Amygdala (tissue), 56 donors: ENCODE measurements at places on chromosomes 2 and 18.

DNA sequence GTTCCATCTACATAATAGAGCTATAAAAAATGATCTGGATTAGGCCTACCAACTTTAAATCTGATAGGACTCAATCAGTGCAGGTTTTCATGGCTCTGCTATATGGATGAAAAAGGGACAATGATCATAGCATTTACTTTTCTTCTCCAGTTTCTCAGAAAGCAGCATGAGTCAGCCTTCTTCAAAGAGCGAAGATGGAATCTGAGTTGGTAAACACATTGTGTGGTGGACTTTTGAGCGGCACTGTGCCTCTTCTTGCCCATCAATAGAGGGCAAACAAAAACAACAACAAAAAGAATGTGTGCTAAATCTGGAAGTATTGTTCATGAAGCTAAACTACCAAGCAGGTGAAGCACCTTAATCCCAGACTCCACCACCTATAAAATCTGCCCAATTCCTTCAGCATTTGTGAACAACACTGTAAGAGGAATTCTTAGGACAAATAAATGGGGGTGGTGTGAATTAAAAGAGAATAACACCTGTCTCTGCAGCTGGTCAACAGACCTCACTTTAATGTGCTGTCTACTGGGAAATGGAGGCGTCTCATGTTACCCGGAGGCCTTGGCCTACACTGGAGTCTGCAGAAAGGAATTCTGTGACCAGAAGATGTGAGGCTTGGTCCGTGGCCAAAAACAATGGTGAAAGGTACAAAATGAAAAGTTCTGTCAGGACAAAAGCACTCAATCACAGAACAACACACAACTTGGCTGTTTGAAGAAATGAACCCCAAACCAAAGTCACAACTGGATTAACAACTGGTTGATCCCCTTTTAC, 609.0 kb downstream of the IRS1 start:
- no peak for DNase-seq

- DNase-seq: no peak
Measured at GRCh38 chr2:238023608-238024007, 37.2 kb upstream of the SCLY start.

DNA sequence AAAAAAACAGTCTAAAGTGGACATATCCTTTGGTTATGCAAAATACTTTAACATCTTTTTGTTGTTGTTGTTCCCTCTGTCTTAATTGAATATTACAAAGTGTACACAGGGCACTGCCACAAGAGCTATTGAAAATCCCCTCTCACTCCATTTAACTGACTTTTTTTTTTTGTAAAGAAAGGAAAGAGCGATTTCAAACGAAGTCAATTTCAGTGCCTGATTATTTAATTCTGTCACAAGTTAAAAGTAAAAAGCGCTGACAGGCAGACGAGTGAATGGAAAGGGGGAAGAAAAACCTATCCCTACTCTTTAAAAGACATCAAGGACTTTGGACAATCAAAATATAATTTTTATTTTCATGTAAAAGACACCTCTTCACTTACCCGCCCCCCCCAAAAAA, 1.9 kb downstream of the FIGN start:
- DNase-seq: no peak

- no peak for DNase-seq
Measured at GRCh38 chr2:40418614-40419363, 33.1 kb downstream of the SLC8A1 start.

GRCh38 chr18:53093636-53094035, 753.6 kb downstream of the DCC start:
- DNase-seq: no peak

GRCh38 chr2:132645722-132646539, 24.1 kb downstream of the LYPD1 start:
- DNase-seq: no peak

- DNase-seq: no peak
Measured at GRCh38 chr2:148900350-148900837, 25.4 kb downstream of the KIF5C start.

GRCh38 chr2:147549054-147549453, 295.8 kb upstream of the ACVR2A start:
- DNase-seq: no peak

- no peak for DNase-seq
Measured at GRCh38 chr2:33412920-33413319, 63.5 kb upstream of the RASGRP3 start.

- no peak for DNase-seq
Measured at GRCh38 chr2:98245491-98245890, 100.8 kb upstream of the CNGA3 start.

GRCh38 chr18:58788971-58789875, 75.5 kb upstream of the ZNF532 start:
- DNase-seq: peak; percentile 17

GRCh38 chr2:204407204-204408014, 137.9 kb upstream of the PARD3B start:
- DNase-seq: no peak

GRCh38 chr18:30954262-30954661, 88.3 kb downstream of the DSC3 start:
- DNase-seq: no peak

DNA sequence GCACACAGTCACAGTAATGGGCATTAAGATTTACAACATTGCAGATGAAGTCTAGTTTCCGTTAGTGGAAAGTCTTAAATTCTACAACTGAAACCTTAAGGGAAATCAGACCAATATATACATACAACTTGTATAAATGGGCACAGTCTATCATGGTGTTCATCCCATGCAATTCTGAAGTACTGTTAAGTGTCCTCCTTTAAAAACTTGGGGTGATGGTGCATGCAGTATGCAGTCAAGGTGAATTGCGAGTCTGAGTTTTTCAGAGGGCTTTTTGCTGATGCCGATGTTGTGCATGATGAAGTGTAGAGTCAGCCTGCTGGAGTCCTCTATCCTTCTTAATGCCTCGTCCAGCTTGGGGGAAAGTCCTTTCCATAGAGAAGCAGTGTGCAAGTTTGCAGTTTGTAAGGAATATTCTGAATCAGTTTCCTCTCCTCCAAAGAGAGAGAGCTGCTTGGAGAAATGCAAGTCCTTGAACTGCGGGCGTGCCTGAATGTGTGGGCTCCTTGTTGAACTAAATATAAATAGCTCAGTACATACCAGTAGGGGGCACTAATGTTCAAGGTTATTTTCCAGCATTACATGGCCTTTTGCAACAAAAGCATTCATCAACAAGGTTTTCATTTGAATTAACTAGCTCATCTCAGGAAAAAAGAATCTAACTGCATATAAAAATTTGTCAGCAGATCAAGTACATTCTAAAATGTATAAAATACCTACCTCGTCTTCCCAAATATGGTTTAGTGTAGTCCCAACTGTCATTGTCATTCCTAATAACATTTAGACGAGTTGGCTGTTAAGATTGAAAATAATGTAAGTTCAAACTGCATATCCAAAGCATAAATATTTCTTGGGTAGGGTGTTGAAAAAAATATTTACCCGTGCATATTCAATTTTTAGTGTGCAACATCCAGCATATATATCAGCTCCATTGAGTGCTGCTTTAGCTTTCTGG, 21.3 kb downstream of the HNRNPLL start:
- DNase-seq: no peak

DNA sequence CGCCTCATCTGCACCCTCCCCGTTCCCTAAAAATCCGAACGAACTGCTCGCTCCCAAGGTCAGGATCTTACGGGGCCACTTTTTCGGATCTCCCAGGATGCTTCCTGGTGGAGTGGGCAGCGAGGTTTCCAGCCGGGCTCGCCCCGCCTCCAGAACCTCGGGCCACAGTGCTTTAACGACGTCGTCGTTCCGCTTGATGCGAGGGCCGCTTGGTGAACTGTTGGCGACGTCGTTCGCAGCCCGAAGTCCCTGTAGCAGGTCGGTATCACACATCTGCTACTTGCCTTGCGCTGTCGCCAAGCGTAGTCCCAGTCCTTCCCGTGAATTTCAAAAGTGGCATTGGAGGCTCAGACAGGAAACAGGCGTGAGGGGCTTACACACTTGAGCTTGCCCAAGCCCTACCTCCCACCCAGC, 15.3 kb downstream of the EVX2 start:
- no peak for DNase-seq

- DNase-seq: no peak
Measured at GRCh38 chr2:213316001-213316735, 31.9 kb downstream of the SPAG16 start.

- no peak for DNase-seq
Measured at GRCh38 chr2:30109856-30110255, 37.0 kb upstream of the YPEL5 start.

DNA sequence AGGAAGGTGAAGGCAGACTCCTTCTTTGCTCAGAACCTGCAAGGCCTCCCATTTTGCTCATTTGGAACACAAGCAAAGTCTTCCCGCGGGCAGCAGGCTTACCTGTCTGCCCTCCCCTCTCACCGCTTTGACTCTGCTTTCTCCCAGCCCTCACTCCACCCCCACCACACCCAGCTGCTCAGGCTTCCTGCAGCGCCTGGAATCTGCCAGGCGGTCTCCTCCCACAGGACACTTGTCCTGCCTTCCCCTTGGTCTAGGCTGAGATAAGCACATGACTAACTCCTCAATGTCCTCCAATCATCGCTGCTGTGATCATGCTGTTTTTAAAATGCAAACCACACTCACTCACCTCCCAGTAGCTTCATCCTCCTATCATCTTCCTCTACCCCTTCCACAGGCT, 430.0 kb downstream of the ZNF516 start:
- DNase-seq: no peak

GRCh38 chr18:79693561-79694205, 14.1 kb downstream of the CTDP1 start:
- DNase-seq: no peak

- DNase-seq: no peak
Measured at GRCh38 chr2:147628971-147629421, 215.8 kb upstream of the ACVR2A start.

- peak; percentile 45 for DNase-seq
Measured at GRCh38 chr18:62584241-62585120, 61.7 kb downstream of the ZCCHC2 start.

- no peak for DNase-seq
Measured at GRCh38 chr2:176284461-176285049, 15.3 kb downstream of the MTX2 start.

DNA sequence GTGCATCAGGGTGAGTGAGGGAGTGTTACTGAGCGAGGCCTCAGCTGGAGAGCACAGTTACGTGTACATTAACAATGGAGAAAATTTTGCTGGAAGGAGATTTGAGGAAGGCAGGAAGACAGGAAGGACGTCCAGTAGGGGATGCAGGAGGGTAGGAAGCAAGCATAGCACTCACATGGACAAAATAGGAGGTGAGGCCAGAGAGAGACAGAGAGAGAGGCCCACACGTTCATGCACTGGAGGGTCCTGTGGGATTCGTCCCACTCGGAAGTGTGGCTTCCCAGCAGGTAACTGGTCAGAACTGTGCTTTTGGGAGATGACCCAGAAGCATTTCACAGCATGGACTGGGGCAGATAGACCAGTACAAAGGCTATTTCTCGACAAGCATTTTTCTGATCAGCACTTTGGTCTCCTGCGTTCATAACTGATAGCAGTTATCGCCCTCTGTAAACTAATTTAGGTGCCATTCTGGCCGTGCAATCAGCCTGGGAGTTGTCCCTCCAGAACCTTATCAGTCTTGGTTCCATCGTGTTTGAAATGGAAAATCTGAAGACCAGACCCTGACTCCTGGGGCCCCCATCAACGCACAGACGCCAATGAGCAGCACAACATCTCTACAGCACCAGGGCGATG, 5.7 kb downstream of the LCT start:
- DNase-seq: no peak

GRCh38 chr2:24206242-24206641, 31.4 kb downstream of the FAM228A start:
- no peak for DNase-seq
